ENCODE measurements at places on chromosomes 1 and 21. TPM values are rescaled to one million over a fixed set of nuclear protein-coding genes. Genes with fewer than 3 reads are reported as not detected.

GRCh38 chr1:30151119-30151518, 572.3 kb downstream of the MATN1 start:
- DNase-seq: no peak

Gene HORMAD1
- 1.7 TPM for total RNA-seq

Gene KRTAP13-2
- 10.0 TPM for total RNA-seq

GRCh38 chr1:157145076-157145475, 6.9 kb upstream of the ETV3 start:
- DNase-seq: no peak

Gene PLOD1
- 36.4 TPM for total RNA-seq

DNA sequence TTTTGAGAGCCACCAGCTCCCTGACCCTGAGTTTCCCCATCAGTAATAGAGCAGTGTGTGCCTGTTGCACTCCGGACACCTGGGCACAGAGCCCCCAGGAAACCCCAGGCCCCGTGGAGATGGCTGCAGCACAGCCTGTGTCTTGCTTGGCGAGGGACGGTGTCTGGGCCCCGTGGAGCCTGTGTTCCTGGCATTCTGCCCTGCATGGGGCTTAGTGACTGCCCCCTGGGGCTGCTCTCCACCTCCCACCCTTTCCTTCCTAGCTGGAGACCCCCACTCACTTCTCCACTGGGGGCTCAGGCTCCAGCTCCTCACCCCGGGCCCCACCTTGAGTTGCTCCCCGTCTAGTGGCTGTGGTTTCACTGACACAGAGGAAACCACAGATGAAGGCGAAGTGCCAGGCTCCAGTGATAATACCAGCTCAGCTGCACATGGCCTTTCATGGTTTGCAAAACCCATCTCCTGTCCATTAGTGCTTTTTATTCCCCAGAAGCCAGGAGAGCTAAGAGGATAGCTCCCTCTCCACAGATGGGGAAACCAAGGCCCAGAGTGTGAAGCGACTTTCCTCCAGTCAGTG, 39.4 kb downstream of the DMRTB1 start:
- no peak for DNase-seq

Gene VWA5B1
- 0.28 TPM for total RNA-seq

Gene BRINP2
- total RNA-seq: 0.12 TPM

- DNase-seq: no peak
These were observed 84.2 kb upstream of the RGS2 start for GRCh38 chr1:192724670-192725069.

DNA sequence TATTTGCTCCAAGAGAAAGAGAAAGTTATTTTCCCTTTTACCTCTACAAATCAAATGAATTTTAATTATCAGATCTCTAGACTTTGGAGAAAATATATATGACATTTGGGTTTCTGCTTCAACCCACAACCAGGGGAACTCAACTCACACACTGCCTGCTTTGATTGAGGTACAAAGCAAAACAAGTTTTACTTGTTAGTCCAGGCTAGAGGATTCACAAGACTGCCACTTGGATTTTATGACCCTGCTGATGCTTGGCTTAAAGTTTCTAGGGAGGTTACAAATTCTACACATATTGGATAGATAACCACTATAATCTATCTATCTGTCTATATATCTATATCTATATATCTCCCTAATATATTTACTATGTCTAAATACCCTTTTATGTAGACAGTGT, 467.3 kb upstream of the RGS18 start:
- DNase-seq: no peak

Gene C1orf116
- 17.2 TPM for total RNA-seq

DNA sequence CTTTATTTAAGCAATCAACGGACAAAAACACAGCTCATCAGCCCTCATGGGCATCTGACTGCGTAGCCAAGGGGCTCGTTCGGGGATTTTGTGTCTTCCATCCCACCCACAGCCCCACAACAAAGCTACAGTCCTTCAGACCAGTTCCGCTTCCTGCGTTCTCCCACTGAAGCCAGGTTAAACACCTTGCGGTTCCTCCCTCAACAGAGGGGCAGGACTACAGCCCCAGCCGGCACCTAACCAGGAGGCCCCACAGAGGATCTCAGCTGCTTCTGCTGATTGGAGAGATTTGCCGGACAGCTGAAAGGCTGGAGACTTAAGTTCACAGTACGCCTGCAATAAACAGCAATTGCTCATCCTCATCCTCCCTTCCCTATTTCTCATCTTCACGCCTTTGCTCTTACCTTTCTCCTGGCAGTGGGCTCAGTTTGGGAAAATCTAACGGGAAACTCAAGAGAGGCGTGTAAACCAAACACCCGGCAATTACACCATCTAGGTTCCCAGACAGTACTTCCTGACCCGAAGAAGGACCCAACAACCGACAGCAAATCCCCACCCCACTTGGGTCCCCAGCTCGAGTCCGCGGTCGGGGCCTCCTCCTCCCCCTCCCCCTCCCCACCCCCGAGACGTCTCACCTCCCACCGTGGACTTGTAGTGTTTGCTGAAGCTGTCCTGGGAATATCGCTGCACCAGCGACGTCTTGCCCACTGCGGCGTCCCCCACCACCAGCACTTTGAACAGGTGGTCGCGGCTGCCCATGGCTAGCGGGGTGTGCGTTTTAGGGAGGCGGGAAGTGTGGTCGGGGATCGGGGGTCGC, 876 bp downstream of the RAB29 start:
- DNase-seq: peak; percentile 29

DNA sequence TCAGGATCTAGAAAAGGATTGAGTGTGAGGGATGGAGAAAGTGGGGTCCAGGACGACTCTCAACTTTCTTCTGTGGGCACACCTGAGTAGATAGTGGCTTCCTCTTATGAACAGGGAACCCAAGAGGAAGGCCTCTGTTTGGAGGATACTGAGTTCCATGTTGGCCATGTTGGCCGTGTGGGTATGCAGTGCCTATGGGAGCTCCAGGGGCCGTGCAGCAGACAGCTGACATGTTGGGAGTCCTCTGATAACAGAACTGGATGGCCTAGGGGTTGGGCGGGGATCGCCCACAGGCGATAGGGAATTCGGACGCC, 43.0 kb downstream of the TMEM53 start:
- DNase-seq: no peak

- no peak for DNase-seq
These were observed 91.3 kb downstream of the RPE65 start for GRCh38 chr1:68358439-68358838.

GRCh38 chr1:159339536-159339935, 37.4 kb downstream of the FCER1A start:
- DNase-seq: no peak

GRCh38 chr1:65924471-65924870, 131.8 kb downstream of the PDE4B start:
- no peak for DNase-seq

DNA sequence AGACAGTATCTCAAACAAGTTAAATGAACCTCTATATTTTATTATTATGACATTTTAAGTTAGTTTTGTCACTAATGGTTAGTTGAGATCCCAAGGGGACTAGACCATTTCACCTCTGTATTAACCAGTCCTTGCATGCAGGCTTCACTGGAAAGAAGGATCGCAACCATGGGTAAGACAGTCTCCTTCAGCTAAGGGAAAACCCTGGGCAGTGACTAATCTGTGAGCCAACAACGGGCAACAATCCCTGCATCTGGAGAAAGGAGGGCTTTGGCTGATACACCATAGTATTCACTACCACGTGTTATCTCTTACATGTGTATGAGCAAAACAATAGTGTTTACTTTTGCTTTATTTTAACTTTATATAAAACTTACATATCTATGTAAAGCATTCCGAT, 708.8 kb upstream of the CHRM3 start:
- no peak for DNase-seq

- DNase-seq: no peak
These were observed 8.5 kb downstream of the CD5L start for GRCh38 chr1:157833145-157833544.

Gene CR1
- 0.76 TPM for total RNA-seq

- peak; percentile 38 for DNase-seq
These were observed 26.1 kb downstream of the MAN1C1 start for GRCh38 chr1:25642574-25643108.

Data from left colon (tissue), 2 donors.